ENCODE measurements at places on chromosomes 7 and 10.

DNA sequence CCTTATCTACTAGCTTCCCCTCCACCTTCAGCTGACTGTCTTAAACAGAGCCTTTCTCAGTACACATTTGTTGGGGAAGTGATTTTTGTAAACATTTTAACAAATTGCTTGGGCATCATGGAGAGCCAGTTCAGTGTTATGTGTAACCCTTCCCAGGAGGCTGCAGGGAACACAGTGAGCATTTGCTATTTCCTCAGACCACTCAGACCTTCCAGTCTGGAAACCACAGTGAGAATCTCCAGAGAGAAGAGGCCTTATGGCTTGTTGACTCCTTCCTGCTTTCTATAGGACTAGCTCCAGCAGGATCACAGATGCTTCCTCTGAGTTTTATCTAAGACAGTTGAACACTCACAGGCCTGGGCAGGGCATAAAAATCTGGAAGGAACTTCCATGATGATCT, 409.8 kb upstream of the NPVF start:
- DNase-seq: no peak

- no peak for DNase-seq
These were observed 4.4 kb downstream of the PLAU start for GRCh38 chr10:73915206-73915851.

GRCh38 chr7:70886547-70886946, 245.4 kb upstream of the GALNT17 start:
- no peak for DNase-seq

GRCh38 chr10:96313344-96313743, 9.1 kb downstream of the DNTT start:
- DNase-seq: no peak

DNA sequence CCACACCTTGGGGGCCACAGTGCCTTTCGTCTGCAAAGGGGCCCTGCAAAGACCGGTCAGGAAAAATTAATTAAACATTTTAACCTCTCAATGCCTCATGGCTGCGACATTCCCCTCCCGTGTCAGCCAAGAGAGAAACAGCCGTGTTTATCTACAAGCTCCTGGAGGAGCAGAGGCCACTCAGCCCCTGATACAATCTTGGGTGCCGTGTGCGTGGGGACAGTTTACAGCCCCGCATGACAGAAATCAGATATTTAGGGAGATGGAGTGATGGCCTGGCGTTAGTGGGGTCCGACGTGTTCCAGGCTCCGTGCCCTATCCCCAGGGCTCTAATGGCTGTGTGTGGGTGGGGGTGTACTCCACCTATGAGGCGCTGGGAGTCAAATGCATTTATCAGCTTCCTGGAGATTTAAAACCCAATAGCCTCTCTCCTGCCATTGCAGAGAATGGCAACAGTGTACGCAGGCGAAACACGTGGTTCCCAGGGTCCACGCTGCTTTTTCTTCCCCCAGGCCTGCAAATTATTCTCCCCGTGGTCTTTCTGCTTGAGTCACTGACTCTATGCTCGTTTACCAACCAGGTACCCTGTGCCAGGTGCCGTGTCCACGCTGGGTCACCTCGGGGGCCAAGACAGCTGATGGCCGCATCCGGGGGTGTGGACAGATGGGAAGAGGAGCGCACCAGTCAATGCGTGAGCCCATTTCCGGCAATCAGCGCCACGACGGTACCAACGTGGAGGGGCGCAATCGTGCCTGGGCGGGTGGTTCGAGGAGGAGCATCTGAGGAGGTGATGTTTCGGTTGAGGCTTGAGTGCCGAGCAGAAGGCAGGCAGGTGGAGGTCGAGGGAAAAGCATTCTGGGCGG, 26.6 kb upstream of the PSMG3 start:
- no peak for DNase-seq

DNA sequence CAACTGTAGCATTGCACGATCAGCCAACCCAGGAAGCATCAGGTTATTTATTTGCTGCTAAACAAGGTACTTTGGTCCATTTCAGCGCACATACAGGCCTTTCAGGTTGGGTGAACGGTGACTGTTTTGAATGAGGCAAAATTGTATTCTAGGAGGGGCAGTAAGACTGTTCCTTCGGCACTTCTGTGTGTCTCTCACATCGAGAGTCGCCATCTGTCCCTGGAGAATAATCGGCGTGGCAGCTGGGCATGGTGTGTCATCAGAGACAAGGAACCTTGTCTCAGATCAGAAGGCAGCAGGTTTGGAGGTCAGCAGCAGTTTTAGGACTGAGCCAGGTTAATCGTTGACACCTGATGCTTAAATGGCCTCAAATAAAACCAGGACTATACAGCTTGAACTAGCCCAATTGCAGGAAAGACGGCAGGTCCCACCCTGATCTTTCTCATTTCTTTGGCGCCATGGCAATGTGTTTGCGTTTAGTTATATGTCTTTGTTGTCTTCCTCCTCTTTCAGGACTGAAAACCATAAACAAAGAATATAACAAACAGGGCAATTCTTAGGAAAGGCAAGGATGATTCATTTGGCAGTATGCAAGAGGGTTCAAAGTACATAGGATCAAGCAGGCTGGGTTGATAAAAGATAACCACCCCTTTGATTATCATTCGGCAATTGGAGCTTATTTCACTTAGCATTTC, 92.0 kb upstream of the PRR15 start:
- DNase-seq: no peak

DNA sequence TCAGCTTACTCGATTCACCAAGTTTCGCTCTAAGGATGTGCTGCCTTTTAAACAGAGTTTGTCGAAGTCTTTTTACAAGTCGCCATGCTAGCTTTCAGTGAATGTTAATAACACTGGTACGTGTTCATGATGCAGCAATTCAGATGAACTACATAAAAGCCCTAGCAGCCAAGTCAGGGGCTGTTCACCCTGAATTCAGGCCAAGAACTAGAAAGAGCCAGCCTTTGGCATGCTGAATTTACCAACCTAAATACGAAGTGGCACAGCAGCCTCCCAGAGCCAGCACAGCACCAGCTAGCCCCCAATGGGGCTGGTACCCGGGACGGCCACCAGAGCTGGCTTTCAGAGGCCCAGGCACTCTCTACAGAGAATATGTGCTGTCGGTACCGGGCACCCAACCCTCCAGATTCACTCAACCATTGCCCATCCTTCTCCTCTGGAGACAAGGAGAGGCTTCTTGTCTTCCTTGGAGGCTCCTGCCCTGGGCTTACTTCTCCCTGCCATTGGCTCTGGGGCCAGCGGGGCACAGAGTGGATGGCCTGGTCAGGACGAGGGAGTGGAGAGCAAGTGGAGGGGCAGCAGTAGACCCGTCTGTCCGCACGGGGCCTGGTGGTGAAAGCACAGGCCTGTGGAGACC, 64.2 kb downstream of the HIPK2 start:
- DNase-seq: no peak

GRCh38 chr7:16421333-16422102, at the start of gene CRPPA:
Gene CRPPA (minus strand): TSS chr7:16421538. CDS start chr7:16421322, 216 bp downstream.
- no peak for DNase-seq
